ENCODE measurements at places on chromosomes 7 and 10. TPM values are rescaled to one million over a fixed set of nuclear protein-coding genes. Genes with fewer than 3 reads are reported as not detected.

The EN2 gene
- not detected for polyA plus RNA-seq

The ANKRD61 gene
- polyA plus RNA-seq: 1.2 TPM

The KCNH2 gene
- 2.9 TPM for polyA plus RNA-seq

The HSPA12A gene
- 4.4 TPM for polyA plus RNA-seq

The GRID2IP gene
- 0.73 TPM for polyA plus RNA-seq

The PAPOLB gene
- polyA plus RNA-seq: 0.07 TPM

GRCh38 chr7:81285142-81285871 is 366.5 kb upstream of the SEMA3C start:
- no peak for DNase-seq

DNA sequence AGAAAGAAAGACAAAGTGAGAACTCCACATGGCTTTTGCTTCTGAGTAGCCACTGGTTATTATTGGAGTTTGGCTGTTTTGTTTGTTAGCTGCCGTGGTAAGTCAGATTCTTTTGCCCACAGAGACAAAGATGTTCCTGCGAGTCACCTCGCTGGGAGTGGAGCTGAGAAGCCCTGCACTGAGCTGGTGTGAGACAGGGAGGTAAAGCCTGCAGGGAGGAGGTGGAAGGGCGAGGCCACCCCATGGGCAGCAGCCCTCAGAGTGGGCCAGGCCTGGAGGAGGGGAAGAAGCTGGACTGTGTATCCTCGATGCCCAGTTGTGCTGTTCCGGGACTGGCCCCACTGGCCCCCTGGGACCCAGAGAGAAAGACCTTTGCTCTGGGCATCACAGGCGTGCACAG is 14.3 kb upstream of the NOM1 start:
- DNase-seq: no peak

DNA sequence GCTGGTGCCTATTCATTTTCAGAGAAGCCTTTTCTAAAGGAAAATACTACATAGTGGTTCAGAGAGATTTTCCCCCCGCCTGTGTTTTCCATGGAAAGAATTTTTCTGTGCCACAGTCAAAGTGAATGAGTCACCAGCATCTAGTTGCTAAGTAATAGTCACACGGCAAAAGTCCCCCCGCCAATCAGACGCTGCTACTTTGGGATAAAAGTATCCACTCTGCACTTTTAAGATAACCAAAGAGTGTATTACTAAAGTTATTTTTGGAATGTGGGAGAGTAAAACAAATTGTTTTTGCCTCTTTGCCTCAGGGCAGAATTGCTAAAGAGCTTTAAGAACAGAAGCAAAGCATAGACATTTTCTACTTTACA is 23.5 kb downstream of the ABLIM1 start:
- no peak for DNase-seq

DNA sequence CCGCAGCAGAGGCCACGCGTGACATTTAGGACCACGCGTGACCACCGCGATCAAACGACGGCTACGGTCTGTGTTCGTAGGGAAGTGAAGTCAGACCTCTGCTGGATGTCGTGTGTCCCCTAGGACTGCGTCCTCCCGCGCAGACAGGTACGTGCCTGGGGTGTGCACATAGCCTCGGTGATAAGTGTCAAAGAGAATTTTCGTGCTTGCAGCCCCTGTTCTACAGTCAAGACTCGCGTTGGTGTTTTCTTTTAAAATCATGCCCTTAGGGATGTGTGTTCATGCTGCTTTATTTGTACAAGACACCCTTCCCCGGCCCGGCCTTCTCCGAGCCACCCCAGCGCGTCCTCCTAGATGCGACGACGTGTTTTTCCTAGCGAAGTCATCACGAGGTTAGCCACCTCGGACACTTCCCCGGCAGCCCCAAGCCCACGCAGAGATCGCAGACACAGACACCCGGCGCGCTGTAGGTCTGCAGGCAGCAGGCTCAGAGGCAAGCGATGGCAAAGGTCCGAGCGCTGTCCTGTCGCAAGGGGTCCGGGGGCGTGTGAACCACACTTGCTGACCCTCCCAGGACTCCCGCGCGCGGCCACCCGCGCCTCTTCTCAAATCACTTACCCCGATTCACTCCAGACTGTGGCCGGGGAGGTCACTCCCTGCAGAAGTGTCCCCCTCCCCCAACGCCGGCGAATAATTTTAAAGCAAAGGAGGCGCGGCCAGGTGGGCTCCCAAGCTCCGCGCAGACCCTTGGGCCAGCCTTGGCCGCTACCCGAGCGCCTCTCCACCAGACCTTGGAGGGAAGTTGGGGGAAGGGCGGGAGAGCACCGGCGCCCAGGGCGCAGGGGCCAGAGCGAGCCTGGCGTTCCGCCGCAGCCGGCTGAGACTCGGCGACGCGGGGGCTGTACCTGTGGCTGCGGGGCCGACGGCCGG is 552 bp downstream of the MKX start:
- peak; percentile 83 for DNase-seq

DNA sequence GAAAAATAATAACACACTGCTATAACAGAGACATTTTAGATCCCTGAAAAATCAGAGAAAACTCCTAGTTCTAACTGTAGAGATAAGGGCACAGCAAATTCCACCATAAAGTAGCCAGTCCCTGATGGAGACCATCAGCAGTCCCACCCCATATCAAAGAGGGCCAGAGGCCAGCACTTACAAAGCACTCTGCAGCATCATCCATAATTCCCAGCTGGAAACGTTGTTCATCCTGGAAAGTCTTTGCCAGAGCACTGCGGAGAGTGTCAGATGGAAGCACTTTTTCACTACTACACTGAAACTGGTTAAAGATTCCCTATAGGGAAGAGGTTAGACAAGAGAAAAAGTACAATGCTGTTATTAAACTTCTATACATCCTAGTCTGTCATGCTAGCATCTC is 45.8 kb downstream of the USP54 start:
- no peak for DNase-seq

GRCh38 chr10:5013385-5013784 is 9.7 kb upstream of the AKR1C2 start:
- DNase-seq: no peak

DNA sequence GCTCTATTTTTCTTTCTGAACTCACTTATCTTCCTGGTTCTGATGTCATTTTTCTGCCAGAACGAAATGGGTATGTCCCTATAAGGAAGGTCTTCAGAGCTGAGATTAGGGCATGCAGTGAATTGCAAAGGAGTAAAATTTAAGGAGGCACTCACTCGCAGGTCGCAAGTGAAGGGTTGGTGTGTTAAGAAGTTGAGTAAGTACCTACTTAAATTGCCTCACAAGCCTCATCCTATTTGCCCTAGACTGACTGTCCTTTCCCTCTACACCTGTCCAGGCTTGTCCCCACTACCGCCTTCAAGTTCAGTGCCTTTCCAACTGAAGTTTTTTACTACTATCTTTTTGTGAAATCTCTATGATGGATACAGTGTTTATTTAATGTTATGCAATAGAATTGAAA is 191.5 kb downstream of the AHR start:
- no peak for DNase-seq

- DNase-seq: peak; percentile 48
Observed at GRCh38 chr10:58175990-58176900, 91.4 kb downstream of the IPMK start.

DNA sequence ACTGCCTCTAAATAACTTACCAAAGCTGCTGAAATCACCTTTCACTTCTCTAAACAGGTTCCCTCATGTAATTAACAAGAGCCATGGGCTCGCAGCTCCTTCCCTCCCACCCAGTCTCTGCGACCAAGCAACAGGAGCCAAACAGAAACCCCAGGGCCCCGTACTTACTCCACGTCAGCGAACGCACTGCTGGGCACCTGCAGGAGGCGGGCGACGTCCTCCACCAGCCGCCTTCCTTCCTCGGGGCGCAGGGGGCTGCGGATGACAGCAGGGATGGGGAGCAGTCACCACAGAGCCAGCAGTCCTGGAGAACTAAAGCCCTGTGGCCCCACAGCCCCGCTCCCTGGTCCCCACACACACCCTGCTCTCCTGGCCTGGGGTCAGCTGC is 477.0 kb downstream of the PTPRN2 start:
- no peak for DNase-seq

GRCh38 chr7:24498439-24498838 is 74.8 kb upstream of the PALS2 start:
- no peak for DNase-seq
